ENCODE measurements at places on chromosomes 12 and 14.

- DNase-seq: no peak
These were observed 68.4 kb downstream of the CRACR2A start for GRCh38 chr12:3684449-3685051.

DNA sequence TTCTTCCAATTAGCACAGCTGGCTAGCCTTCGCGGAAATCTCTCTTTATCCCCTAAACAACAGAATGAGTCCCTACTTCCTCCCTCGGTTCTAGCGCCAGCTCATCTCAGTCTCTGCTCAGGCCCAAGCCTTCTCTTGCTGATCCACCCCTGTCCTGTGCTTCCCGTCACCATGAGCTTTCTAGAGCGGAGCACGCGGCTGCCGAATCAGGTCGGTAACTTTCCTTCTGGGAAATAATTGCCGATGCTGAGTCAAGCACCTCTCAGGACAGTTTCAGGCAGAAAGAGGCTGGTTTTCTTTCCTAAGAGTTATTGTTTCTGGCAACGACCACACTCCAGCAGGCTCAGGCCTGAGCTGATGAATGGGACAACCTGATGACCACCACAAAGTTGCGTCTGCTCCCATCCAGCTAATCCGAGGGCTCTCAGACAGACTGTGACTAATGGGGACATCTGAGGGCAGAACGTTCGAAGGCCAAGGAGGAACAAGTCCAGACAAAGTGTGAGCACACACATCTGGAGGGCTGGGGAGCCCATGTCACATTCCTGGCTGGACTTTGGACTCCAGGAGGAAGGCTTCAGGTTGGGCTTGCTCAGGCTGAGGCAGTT, 13.6 kb upstream of the GPR68 start:
- DNase-seq: no peak

GRCh38 chr12:111227476-111228420, 141.1 kb downstream of the PHETA1 start:
- no peak for DNase-seq

DNA sequence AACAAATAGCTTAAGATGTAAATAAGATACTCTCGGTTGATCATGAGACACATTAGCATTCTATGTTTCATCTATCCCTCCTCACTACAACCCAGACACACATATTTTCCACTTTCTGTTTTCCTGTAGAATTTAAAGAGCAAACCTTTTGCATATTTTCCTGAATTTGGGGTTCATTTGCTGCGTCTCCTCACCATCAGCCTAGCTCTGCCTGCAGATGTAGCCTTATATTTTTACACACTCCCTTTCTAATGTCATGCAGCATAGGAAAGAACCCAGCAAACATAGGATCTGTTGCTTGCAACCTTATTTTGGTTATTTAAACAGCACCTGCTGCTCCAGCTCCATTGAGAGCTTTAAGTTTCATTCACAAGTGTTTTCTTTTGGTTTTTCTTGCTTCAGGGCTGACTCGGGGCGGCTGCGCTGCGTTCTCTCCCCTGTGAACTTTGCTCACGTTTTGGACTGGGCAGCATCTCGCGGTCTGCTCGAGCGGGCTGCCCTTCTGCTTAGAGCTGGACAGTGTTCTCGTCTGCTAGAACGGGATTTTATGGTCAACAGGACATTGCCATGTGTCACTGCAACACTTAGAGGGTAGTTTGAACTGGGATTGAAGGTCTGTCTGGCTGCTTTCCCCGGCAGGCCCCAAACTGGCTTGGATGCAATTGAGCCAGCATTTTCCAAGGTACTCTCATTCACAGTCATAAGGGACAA, 57.8 kb upstream of the VRK1 start:
- no peak for DNase-seq

- DNase-seq: no peak
These were observed 1.2 kb downstream of the NOVA1 start for GRCh38 chr14:26596543-26597061.

- no peak for DNase-seq
These were observed 66.4 kb upstream of the LTA4H start for GRCh38 chr12:96101806-96102205.

- DNase-seq: no peak
These were observed 7.4 kb upstream of the ATG101 start for GRCh38 chr12:52062167-52063081.

DNA sequence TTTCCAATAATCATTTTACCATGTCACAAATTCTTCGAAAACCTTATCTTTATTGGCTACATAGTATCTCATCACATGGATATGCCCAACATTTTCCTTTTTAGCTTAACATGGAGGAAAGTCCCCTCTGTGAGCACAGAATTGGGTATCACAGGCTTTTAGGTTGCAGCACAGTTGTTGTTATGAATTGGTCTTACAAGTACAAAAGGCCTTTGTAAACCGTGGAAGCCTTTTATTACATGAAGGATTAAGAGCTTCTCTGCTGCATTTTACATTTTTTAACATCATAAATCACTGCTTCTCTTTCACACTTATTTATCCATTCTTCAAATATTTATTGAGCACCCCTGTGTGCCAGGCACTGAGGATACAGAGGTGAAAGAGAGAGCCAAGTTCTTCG, 26.2 kb downstream of the UBE3B start:
- DNase-seq: no peak

DNA sequence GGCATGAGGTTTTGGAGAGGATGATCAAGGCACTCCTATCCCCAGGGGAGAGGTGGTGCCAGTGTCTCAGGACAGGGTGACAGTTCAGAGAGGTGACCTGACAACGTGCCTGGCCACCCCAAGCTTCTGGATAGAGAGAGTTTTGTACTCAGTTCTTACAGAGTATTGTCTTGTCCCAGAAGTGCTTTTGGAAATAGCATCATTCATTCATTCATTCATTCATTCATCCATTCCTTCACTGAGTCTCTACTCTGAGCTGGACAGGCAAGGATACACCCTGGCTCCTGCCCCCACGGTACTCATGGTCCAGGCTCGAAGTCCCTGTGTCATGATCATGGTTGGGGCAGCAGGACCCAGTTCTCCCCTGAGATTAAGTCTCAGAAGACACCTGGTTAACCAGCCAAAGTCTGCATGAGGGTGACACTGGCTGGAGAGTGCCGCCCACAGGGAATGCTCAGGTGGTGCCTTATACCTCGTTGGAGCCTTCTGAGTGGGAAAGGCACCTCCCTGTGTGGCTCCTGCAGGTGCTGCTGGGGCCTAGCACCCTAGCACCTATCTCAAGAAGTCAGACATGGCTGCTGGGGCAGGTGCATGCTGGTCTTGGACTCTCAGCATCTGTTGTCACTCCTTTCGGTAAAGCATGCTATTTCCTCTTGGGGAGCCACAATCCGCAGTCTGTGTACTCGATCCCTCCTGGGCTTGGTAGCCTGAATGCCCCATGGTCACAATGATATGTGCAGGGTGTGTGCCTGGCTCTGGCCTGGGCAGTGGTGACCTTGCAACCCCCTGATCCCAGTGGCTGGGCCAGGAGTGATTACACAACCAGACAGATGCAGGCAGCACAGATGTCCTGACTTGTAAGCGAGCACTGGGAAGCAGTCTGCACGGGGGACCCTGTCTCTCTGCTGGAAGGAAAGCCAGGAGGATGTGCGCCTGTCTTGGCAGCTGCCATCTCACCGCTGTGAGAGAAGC, 57.8 kb downstream of the C14orf132 start:
- no peak for DNase-seq

DNA sequence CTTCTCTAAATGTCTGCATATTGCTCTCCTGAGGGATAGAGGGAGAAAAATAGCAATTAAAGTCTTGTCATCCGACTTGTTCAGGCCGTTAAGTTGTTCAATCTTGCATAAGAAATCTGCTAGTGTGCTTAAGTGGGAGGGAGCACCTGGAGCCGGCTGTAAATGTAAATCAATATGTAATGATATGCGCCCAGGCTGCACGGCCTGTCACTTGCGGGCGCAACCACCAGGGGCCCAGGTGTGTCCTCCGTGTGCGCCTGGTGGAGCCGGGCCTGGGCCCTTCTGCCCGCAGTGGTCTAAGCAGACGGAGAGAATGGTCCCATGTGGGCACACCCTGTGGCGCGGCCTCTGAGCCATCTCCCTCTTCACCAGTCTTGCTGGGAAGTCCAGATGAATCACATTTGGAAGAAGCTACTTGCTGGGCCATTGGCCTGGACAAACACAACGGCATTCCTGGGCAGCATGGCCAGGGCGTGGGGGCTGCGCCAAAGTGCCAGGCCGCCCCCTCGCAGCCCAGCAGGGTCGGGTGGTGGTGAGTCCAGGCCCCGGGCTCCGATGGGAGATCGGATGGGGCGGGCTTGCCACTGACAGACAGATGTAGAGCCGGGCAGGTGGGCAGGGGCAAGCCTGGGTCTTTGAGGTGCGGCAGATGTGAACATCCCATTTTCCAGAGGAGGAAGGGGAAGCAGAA, 193.3 kb upstream of the C14orf180 start:
- no peak for DNase-seq

- DNase-seq: no peak
These were observed 21.6 kb upstream of the SDR39U1 start for GRCh38 chr14:24463884-24464785.

- DNase-seq: no peak
These were observed 25.7 kb downstream of the TSPAN9 start for GRCh38 chr12:3102771-3103410.

GRCh38 chr12:56425193-56425592, 24.0 kb downstream of the TIMELESS start:
- DNase-seq: no peak

- no peak for DNase-seq
These were observed 80.5 kb upstream of the GARIN6 start for GRCh38 chr12:99567072-99567471.

- DNase-seq: no peak
These were observed 26.5 kb downstream of the NTF3 start for GRCh38 chr12:5458229-5459050.

DNA sequence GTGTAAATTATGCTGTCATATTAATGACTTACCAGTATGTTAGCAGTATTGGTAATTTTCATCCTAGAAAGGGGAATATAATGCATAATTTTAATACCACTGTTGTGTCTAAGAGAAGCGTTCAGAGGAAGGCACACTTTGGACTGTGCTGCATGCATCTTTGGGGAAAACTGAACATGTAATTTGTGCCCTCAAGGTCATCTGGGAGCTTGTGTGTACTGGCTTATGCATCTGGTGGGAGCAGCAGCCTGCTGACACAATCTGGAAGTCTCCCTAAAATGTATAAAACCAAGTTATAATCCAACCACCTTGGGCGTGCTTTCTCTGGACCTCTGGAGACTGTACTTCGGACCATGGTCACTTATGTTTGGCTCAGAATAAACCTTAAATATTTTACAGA, 14.1 kb downstream of the FGD4 start:
- no peak for DNase-seq

- DNase-seq: no peak
These were observed 55.4 kb upstream of the CCDC198 start for GRCh38 chr14:57549016-57549564.

DNA sequence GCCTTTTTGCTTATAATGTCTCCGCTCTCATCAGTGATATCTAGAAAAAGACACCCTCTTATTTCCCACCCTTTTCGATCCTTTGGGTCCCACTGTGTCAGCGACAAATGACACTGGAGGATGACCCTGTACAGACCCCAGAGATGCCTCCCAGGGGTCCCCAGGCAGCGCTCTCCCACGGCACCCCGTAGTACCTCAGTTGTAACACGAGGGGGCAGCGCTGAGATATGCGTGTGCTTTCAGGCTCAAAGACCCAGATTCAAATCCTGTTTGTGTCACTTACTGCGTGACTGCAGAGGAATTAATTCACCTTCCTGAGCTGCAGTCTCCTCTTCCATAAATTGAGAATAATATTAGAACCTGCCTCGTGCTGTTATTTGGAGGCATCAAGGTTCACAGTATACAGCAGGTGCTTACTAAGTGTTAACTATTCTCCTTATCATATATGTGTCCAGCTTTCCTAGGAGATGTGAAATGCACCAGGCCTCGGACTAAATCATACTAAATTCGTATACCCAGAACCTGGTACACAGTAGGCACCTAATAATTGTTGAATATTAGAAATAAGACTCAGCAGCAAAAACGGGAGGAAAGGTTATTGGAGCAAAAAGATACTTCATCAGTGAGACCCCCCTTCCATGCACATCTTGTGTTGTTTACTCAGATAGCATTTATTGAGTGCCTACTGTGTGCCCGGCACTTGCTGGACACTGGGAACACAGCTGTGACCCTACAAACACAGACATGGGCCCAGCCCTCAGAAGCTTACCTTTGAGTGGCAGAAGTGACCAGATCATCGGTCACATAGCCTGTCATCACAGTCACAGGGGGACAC, 99.9 kb downstream of the PHETA1 start:
- DNase-seq: no peak

DNA sequence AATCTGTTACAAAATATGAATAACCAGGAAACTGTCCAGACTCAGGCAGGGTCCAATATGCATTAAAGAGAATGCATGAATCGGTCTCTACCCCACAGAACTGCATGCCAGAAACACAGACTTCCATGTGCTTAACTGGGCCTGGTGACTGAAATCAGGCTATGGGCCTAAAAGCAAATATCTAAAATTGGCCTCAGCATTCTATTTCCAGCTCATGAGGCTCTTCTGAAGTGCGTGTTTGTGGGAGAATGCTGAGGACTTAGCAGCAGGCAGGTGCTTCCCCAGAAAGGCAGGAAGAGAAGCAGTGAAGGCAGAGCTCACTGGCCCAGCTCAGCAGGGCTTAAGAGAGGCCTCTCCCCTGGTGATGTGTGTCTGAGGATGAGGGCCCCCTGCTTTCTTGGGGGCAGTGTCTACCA, 48.5 kb downstream of the ADGRD1 start:
- DNase-seq: no peak

DNA sequence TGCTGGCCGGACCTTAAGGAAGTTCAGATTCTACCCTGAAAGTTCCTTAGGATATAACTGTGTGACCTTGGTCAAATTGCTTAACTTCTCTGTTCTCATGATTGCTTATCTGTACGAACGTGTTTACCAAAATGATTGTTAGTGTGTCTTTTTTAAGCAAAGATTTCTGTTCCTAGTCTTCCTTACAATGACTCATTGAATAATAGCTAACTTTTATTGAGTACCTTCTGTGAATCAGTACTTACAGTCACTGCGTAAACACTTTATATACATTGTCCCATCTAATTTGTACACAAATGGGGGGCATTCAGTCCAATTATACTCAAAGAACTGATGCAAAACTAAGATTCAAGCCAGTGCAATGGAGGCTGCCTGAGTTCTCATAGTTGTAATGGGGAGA, 4.2 kb upstream of the TMEM30B start:
- no peak for DNase-seq

- DNase-seq: no peak
These were observed 256.5 kb upstream of the USP15 start for GRCh38 chr12:62003701-62004100.

DNA sequence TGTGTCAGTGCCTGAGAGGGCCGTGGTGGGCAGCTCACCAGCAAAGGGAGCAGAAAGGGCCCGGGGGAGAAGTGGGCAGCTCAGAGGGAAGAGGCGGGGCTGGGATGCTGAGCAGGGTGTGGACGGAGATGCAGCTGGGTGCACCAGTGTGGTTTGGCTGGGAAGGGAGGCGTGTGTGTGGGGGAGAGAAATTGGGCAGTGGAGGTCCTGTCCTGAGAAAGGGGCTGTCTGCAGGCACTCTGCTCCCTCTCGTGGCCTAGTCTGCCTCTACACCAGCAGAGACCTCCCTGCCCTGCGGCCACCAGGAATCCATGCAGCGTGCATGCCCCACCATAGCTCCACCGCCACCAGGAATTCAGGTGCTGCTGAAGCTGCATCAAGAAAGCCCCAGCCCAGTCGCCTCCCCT, 6.4 kb downstream of the TMEM121 start:
- DNase-seq: no peak

GRCh38 chr14:85250414-85251189, 279.3 kb upstream of the FLRT2 start:
- DNase-seq: no peak

Measured in CD4-positive, alpha-beta T cell treated with Interleukin-2 at 100 ng/mL for 4 hours (primary cell).